ENCODE measurements at places on chromosomes 11 and 22.
A peak's percentile ranks its signal among the peaks of the same experiment; 100 is the strongest.

- no peak for DNase-seq
These were observed 20.2 kb upstream of the CCND1 start for GRCh38 chr11:69620683-69621290.

DNA sequence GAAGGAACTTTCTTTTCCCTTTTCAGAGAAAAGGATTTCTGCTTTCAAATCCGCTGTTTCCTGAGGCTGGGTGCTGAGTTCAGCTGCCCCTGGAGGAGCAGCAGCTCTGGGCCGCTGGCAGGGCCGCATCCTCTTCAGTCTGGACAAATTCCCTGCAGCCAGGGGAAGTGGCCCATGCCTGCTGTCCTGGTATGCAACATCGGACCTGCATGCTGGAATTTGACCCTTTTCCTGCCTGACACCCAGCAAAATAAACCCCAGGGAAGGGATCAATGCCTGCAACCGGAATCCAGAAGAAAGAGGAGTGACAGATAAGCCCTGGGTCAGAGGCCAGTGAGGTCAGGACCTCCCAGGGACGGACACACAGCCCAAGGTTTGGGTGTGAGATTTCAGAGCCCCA, 54.1 kb upstream of the LINC01488 start:
- DNase-seq: no peak

- no peak for DNase-seq
These were observed 728 bp downstream of the DCUN1D5 start for GRCh38 chr11:103091064-103091800.

DNA sequence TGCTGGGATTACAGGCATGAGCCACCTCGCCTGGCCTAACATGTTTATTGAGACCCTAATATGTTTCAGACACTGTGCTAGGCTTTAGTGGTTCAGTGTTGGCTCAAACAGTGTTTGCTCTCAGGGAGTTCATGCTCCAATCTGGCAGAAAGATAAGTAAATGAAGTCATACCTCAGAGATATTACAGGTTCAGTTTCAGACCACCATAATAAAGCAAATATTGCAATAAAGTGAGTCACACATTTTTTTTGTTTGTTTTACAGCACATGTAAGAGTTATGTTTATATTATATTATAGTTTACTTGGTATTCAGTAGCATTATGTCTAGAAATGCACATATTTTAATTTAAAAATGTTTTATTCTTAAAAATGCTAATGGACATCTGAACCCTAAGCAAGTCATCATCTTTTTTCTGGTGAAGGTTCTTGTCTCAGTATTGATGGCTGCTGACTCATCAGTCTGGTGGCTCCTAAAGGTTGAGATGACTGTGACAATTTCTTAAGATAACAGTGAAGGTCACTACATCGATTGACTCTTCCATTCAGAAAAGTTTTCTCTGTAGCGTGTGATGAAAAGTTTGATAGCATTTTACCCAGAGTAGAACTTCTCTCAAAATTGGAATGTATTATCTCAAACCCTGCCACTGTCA, 243.0 kb upstream of the ANO5 start:
- DNase-seq: no peak

DNA sequence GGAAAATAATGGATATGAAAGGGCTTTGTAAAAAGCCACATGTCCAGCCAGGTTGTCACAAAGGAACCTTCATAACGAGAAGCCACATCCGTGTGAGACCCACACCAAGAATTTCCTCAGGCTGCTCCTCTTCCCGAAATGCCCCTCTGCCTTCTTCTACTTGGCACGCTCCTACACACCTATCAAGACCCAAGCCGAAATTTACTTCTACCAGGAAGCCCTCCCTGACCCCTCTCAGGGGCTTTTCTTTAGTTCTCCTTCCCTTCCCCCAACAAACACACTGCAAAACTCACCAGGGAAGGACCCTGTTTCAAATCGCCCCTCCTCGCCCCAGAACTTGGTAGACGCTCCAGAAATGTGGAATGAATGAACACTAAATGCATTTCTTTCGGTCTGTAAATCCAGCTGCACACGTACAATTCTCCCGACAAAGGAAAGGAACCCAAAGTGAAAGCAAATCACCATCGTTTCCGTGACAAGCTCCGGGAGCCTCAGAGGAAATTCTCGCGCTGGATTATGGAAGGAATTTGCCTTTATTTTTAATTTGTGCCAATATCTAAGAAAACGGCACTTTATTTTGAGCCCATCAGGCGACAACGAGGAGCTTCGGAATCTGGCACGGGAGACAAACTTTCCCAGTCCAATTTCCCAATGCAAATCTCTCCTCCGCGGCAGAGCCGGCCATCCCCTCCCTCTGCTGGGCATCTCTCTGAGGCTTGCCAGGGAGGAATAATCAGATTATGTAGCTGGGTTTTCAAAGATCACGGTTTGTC, 13.2 kb upstream of the SHISAL1 start:
- no peak for DNase-seq

DNA sequence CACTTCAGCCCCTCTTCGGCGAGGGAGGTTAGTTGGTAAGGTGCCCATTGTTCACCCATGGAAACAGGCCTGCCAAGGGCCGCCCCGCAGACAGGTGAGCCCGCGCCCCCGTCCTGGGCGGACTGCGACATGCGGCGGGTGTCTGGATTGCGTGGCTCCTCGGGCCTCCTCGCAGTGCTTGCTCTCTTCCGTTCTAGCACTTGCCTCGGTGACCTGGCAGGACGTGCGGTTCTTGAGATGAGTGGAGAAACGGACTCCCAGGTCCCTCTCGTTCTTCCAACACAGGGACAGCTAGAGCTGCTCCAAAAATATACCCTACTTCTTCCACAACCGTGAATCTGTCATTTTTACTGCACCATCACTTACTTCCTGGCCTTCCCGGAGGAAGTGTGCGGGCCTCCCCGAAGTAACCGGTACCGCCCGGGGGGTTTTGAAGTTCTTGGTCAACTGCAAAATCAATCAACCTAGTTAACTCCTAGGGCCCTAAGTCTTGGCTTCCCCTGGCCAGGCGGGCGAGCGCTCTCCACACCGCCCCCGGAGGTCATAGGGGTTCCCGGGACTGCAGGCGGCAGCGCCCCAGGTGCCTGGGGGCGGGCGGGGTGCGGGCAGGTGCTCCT, 745 bp upstream of the ZBTB44 start:
- DNase-seq: no peak

DNA sequence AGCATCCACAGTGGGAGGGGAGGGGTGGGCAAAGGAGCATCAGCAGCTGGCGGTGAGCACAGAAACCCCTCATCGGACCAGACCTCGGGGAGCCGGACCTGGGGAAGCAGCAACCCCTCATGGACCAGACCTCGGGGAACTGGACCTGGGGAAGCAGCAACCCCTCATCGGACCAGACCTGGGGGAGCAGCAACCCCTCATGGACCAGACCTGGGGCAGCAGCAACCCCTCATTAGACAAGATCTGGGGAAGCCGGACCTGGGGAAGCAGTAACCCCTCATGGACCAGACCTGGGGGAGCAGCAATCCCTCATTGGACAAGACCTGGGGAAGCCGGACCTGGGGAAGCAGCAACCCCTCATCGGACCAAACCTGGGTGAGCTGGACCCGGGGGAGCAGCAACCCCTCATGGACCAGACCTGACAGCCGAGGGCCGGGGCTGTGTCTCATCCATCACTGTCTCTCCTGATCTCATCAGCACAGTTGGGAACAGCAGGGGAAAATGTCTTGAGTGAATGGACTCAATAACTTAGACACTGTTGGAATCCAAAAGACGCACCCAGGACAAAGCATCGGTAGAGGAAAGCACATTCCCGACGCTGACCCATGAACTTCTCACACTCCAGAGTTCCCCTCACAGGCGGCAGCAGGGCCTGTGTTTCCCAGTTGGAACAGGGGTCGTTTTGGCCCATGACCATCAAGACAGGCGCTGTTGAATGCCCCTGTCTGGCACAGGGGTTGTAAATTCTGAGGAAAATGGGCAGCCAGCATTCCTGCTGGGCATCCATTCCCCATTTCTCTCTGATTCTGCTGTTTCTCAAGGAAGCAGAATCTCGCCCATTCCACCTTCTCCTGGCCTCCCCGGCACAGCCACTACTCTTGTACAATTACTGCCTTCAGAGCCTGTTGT, 1494.6 kb downstream of the TBC1D22A start:
- no peak for DNase-seq

- DNase-seq: no peak
These were observed 119.4 kb downstream of the GALNT18 start for GRCh38 chr11:11502263-11502861.

DNA sequence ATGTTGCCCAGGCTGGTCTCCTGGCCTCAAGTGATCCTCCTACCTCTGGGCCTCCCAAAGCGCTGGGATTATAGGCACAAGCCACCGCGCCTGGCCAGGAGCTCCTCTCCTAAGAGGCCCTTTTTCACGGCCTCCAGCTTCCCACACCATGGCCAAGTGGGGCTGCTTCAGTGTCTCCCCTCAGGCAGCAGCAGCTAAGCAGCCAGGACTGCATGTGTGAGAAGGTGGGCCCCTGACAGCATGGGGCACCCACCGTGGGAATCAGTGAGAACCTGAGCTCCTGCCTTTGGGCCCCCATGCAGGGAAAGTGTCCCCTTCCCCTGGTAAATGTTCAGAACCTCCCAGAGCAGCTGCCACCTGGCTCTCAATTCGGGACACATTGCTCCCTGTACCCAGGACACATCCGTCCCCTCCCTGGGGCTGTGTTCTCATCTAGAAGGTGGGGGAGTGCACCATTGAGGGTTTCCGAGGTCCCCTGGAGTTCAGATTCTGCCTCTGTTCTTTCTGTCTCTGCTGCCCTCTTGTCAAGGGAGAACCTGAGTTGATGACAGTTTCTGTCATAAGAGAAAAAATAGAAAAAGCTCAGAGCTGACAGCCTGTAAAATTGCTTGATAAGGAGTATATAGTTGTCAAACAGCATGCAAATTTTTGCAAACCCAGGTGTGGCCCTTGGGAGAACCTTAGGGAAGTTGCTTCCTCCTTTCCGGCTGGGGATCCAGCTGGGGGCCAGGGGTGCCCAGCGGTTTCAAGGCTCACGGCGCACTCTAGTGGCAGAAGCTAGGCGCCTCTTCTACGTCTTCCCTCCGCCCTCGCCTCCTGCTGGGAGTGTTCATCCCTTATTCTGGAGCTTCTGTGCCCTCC, 29.7 kb downstream of the FAM83F start:
- DNase-seq: peak; percentile 30

DNA sequence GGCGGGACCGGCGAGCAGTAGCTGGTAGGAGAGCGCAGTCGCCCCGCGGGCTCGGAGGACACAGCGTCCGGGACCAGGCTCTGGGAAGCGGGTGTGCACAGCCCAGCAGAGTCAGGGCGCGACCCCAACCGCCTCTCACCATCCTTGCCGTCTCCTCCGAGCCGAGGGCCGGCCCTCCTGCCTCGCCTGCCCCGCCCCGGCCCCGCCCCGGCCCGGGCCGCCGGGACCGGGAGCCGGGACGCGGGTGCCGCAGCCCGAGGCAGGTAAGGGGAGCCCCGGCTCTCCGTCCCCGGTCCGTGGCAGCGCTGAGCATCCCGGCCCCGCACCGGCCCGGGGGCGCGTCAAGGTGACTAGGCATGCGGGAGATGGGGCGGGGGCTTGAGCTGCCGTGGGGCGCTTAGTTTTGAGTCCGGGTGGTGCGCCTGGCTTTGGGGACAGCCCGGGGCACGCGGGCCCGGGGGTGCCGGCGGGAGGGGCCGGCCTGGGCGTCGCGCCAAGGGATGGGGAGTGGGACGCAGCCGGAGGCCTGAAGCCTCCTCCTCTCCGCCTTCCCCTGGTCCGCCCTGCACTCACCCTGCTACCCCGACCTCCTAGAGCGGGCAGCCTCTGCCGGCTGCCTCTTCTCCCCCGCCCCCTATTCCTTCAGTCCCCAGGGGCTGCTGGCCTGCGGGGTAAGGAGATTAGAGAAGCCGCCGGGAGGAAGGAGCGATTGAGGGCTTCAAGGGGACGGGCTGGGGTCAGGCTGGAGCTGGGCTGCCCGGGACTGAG, at the start of gene ABCG4:
Gene ABCG4 (plus strand): TSS at position 35 of the 768 bp plus-strand sequence. CDS start 914 bp downstream, outside the sequence.
- DNase-seq: no peak

DNA sequence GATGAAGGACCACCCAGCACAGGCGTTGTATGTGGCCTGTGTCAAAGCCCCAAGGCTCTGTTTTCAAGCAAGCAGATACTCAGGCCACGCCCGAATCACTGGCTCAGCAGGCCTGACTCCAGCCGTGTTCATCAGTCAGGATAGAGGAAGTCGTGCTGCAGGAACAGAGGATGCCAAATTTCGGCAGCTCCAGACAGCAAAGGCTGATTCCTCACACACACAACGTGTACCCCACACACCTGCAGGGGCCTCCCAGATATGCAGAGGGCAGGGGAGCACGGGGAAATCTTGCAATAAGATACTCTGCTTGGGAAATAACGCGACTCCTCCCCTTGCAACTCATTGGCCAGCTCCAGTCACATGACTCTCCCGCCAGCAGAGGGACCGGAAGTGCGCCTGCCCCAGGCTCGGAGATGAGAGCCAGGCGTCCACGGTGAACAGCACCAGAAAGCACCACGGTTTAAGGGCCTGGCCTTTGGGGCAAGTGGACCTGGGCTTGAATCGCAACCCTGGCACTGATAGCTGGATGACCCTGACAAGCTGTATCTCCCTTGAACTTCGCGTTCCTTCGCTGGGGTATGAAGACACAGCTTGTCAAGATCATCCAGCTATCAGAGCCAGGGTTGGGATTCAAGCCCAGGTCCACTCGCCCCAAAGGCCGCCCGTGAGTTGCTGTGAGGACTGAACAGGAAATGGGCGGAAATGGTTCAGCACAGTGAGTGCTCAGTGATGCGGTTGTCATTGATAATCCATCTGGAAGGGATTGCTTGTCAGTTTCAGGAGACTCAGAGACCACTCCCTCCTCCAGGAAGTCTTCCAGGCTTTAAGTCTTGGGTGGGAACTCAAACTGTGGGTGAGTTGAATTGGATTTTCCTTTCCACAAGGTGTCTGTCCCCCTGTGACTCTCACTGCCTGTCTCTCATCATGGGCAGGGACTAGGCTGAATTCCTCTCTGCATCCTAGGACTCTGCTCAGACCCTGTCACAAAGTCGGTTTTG, 88.5 kb downstream of the MYEOV start:
- no peak for DNase-seq

DNA sequence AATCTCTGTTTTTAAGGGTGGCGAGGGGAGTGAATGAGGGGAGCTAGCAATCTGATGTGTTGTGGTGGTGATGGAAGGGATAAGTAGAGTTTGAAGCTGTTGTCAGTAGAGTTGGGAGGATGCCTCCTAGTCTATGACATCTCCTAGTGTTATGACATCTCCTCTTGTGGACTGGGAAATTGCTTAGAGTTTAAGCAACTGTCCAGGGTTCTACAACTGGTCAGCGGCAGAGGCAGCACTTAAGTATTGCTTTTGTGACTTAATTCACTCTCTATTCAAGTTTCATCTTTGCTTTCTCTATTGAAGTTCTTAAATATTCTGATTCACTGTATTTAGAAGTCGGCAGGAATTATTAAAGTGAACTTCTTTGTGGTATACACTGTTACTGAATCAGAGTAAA, 13.8 kb downstream of the BMAL1 start:
- no peak for DNase-seq

GRCh38 chr11:106063009-106063408, 14.1 kb downstream of the KBTBD3 start:
- no peak for DNase-seq

Measured in stimulated activated CD4-positive, alpha-beta T cell treated with anti-CD3 and anti-CD28 coated beads, TNF-alpha, amount 100 ng/mL, for 1 hour (primary cell).